ENCODE measurements at places on chromosomes 2 and 18. TPM values are rescaled to one million over a fixed set of nuclear protein-coding genes. Genes with fewer than 3 reads are reported as not detected.

DNA sequence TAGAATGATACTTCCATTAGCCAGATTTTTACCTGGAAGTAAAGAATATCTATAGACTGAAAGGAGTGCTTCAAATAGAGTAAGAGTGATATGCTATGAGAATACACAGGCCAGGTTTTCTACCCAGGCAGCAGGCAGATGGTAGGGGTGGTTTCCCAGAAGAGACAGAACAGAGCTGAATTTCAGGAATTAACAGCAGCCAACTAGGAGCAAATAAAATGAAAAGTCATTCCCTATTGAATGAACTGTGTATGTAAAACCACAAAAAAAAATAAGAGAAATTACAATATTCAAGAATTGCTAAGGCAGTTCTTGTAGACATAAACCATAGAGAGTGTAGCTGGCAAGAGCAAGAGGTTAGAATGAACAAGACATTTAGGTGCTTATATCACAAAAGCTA lies 336.8 kb downstream of the KCNJ3 start:
- DNase-seq, result no peak

DIPK1C gene
- total RNA-seq, result 0.17 TPM

DNA sequence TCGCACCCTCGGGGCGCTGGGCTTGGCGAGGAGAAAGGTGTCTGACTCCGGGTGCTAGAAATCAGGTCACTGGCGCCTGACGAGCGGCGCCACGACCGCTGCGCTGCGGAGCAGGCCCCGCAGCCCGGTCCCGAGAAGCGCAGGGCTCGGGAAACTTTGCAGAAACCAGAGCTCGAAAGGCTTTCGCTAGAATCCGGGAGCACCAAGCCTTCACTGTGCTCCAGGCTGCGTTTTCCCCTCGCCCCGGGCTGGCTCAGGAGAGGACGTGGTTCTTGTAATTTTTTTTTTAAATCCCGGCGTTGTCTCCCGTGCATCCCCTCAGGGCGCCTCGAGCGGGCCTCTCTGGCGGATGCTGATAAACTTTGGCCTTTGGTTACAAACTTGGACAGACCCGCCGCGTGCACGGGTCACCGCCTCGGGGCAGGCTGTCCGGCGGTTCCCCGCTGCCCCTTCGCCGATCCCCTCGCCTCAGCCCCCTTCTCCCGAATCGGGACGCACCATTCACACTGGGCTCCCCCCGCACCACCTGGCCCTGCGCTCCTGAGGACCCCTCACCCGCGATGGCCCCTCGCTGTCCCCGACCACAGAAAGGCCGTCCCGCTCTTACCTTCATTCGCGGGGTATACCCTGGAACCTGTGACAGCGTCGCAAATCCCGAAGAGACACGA lies 419 bp downstream of the EPHA4 start:
- no peak for DNase-seq

DNA sequence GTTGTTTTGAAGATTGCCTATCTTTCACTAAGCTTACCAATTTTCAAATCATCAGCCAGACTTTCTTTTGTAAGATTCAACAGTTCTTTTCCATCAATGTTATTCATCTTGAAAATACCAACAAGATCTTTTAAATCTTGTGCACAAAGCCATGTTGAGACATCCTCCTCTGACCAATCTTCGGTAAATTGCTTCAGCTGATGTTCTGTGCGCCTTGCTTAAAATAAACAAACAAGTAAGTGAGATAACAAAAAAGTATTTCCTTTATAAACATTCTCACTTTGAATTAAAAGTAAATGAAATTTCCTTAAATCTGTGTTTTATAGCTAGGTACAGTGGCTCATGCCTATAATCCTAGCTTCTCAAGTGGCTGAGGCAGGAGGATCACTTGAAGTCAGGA lies 30.3 kb downstream of the WDSUB1 start:
- no peak for DNase-seq

DNA sequence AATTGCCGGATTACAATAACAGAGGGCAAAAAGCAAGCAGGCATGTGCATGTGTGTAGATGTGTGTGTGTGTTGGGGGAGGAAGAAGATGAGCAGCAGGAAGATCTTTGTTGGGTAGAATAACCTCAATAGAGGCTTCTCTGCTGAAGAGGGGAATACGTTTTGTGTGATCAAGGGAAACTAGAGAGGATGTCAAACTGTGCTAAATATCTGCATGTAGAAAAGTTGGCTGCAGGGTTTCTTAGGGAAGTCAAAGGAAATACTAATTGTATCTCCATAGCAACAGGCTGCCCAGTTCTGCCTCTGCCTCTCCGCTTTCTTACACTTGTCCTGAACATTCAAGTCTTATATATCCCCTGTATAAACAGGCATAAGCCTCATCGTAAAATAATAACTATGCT lies 190.1 kb upstream of the RND3 start:
- DNase-seq, result no peak

DNA sequence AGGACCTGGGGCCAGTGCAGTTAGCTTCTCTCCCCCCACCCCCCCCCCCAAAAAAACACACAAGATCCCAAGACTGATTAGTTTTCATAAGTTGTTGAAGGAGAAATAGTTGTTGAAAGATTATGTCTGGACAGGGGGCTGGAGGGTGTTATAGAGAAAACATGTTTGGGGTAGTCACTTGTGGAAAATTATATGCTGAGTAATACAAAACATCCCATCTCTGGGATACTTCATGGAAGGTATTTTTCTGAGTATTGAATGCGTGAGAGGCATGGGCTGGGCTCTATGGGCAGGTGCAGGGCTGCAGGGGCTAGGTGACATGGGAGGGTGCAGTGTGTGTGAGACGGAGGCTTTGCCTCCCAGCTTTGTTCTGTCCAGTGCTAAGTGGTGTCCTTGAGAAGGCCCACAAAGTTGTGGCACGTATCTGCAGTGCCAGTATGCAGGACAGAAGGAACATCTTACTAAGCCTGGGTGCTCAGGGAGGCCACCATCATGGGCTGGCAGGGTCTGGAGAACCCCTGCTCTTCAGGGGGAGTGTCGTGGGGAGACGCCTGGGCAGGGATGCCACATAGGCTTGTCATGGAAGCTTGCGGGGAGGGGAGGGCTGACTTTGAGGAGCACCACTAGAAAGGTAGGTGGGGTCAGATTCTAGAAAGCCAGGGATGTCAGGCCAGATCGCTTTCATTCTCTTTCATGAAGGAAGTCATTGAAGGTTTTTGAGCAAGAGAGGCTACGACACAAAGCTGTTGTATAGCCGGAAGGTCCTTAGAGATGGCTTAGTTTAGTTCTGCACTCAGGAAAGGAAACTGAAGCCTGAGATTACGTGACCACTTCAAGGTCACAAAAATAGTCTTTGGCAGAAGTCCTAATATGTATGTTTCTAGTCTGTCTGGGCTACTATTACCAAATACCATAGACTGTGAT lies 232.0 kb downstream of the LDLRAD4 start:
- DNase-seq, result no peak

All from esophagus muscularis mucosa (tissue), 4 donors.